HCT116 (cell line): ENCODE measurements at places on chromosomes 12 and 14. TPM values are rescaled to one million over a fixed set of nuclear protein-coding genes. Genes with fewer than 3 reads are reported as not detected.

- H3K4me1 ChIP-seq: no peaks in the 10 kb centered on the region
- no peaks in the 10 kb centered on the region for H3K27me3 ChIP-seq
- no peak overlapping the region for H3K4me3 ChIP-seq
- no peaks in the 10 kb centered on the region for H3K36me3 ChIP-seq
These were observed 113.0 kb downstream of the DYRK2 start for GRCh38 chr12:67761566-67761965.

- H3K36me3 ChIP-seq: no peaks in the 10 kb centered on the region
- H3K27me3 ChIP-seq: peaks cover 44% of the 10 kb centered on the region
- no peaks in the 10 kb centered on the region for H3K4me1 ChIP-seq
- H3K27ac ChIP-seq: no peak overlapping the region
- DNase-seq: no peak
- H3K4me3 ChIP-seq: no peak overlapping the region
These were observed 8.0 kb upstream of the NRXN3 start for GRCh38 chr14:78162202-78162601.

DNA sequence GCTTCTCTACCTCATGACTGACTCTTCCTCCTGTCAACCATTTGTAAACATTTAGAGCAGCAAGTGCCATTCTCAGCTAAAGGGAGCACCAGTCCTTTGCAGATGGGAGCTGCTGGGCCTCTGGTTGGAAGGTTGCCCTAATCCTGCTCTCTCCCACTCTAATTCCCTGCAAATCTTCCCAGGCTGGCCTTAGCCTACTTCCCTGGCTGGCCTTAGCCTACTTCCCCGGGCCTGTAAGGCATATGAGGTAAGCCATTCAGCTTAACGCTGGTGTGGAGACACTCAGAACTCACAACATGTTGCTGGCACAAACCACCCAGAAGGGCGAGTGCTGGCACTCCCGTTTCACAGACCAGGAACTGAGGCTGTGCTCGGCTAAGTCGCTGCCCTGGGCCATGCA lies 69.0 kb downstream of the CPSF2 start:
- no peaks in the 10 kb centered on the region for H3K36me3 ChIP-seq
- H3K4me3 ChIP-seq: no peak overlapping the region
- DNase-seq: no peak
- H3K4me1 ChIP-seq: no peaks in the 10 kb centered on the region
- no peak overlapping the region for H3K27ac ChIP-seq

DNA sequence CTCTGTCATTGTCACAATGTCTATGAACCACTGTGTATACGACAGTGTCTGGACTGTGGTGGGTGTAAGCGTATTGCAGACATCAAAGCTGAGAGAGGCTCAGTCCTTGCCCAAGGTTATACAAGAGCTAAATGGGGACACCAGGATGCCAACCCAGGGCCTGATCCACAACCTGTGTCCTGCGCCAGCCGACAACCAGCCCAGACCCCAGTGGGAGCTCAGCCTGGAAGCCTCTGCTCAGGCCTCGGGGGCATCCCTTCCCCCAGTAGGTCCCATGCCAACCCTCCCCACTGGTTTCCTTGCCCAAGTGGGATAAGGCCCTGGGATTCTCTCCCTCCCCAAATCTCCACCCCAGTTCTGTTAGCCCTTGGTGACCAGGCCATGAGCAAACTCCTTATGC lies 54.3 kb downstream of the LTBP2 start:
- H3K27ac ChIP-seq: no peak overlapping the region
- DNase-seq: no peak
- no peaks in the 10 kb centered on the region for H3K27me3 ChIP-seq
- no peaks in the 10 kb centered on the region for H3K4me1 ChIP-seq
- H3K36me3 ChIP-seq: no peaks in the 10 kb centered on the region

The FGF23 gene
- total RNA-seq: not detected

The LRCOL1 gene
- not detected for total RNA-seq

DNA sequence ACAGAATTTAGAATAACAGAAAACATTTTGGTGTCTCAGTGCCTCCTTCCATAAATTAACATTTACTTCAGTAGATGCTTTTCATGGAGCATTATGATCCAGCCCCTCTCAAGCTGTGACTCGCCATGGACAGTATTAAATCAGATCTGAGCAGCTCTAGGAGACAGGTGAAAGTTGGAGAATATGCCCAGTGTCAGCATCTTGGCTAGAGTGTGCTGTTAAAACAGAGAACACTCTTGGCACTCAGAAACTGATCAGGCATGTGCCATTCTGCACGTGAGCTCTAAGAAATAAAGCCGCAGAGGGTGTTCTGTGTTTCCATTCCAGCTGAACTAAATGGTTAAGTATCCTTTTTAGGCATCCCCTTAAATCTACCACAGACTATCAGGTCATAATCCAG lies 68.0 kb downstream of the DIP2B start:
- DNase-seq: no peak
- H3K36me3 ChIP-seq: no peaks in the 10 kb centered on the region
- no peak overlapping the region for H3K4me3 ChIP-seq
- H3K4me1 ChIP-seq: peaks cover 10% of the 10 kb centered on the region; the same call in 1 of the 2 replicates
- no peak overlapping the region for H3K27ac ChIP-seq

DNA sequence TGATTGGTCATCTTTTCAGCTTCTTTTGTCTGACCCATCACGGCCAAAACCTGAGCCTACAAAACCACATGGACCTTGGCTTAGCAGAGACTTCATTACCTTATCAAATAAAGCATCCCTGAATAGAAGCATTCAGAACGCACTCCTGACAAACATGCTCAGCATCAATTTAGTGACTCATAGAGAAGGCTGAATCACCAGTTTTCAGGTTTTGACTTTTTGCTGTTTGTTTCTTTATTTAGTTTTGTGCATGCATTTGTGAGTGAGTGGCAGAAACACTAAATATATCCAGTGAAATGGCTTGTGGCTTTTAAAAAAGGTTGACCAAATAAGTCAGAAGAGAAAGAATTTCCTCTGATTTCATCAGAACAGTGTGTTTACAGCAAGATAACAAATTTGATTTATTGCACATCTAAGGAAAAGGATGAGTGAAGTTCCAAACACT lies 19.0 kb upstream of the OVCH1 start:
- H3K4me3 ChIP-seq: no peak overlapping the region
- no peak for DNase-seq
- H3K36me3 ChIP-seq: no peaks in the 10 kb centered on the region
- H3K27me3 ChIP-seq: no peaks in the 10 kb centered on the region
